Myocyte (in vitro differentiated cells): ENCODE measurements at places on chromosomes 5 and 9.

DNA sequence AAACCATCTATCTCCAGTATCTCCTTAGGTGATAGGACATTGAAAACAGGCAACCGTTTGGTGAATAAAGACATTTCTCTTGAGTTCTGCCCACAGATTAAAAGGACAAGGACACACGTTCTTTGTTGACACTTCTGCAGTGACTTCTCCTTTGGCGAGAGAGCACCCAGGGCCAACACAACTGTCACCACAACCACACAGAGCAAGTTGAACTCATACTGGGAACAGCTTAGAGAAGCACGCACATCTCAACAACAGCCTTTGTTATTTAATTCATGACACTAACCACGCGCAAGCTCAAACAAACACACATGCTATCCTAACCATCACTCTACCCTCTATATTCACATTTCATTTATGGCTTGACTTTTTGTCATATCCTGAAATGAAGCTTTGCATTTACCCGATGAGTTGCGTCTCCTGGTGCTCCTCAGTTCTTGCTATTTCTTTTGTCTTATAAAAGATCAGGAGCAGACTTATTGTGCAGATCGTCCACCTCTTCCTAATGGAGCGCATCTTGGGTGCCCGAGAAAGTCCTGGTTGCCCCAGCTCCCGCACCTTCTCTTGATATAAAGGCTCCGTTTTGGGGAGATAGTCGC lies 543 bp downstream of the ST8SIA4 start:
- DNase-seq: peak; percentile 57

GRCh38 chr5:143101121-143101520 lies 302.4 kb downstream of the NR3C1 start:
- no peak for DNase-seq

DNA sequence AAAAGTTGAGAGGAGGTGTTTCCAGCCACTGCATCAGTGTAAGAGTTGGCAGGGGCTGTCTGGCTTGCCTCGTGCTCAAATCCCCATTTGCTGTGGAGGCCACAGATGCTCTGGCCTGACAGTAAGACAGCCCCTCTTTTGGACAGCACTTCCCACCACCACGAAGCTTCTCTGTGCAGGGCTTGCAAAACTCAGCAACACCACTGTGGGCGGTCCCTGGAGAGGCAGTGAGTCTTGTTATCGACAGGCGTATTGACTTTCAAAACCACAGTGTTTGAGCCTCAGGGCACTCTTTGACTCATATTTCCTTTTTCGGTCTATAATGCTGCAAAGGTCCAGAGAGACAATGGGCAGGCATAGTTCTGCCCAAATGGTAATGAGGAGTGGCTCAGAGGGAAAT lies 539.5 kb downstream of the EBF1 start:
- DNase-seq: peak; percentile 33

DNA sequence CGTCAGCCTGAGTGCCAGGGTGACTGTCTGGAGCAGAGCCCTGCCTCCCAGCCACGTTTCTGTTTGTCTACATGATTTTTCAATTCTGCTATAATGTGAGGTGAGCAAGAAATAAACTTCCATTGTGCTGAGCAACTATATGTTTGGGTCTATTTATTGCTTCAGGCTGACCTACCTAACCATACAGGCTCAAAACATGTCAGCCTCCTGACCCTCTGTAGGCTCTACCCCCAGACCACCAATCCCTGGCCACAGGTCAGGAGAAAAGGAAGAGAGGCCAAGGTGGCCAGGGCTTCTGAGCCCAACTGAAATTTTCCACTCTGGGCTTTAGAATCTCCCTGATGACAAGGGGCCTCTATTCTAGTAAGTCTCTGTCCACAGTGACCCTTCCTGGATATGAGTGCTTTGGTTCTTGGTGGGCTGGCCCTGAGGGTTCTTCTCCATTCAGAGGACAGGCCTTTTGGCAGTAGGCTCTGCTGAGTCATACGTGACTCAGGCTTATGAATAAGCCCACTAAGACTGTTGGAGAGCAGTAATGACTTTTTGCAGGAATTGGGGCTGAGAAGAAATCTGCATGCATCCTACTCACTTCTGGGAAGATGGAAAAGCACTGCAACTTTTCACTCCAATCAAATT lies 117.2 kb upstream of the TBCA start:
- DNase-seq: peak; percentile 83

DNA sequence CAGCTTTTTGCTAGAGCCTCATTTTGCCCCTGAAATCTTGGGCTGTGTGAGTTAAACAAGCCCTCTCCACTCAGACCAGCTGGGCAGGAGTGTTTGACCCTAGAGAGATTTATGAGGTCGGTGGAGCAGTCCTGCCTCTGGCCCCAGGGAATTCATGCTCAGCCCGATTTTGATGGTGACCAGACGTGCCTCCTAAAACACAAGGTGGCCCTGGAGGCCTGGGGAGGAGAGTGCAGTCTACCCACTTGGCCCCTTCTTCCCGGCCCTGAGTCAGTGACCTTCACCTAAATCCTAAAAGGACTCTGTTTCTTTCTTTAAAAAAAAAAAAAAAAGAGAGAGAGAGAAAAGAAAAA lies 86.6 kb upstream of the SAP30L start:
- DNase-seq: no peak

GRCh38 chr9:79164406-79164805 lies 407.4 kb upstream of the TLE4 start:
- DNase-seq: no peak

GRCh38 chr5:132825834-132826391 lies 4.5 kb downstream of the SHROOM1 start:
- DNase-seq: no peak

DNA sequence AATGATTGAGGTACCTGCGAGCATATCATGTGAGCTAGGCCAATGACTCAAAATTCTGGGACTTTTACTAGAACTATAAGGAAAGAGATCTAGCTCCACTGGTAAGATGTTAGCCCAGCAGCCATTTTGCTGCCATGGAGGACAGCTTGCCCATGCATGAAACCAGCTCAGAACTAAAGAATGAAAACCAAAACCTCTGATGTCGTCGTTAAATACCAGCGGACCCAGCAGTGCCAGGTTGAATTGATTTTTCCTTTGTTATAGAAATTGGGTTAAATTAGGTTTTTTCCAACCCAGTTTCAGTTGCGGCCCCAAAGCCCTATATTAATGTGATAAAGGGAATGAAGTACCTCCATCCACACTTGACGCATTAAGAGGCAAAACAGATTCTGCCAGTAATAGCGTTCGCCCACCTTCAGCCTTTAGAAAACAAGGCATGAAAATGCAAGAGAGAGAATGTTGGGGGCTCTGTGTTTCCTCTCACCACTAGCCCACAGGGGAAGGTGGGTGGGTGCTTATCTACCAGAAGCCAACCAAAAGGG lies 5.5 kb upstream of the ITK start:
- DNase-seq: no peak

- no peak for DNase-seq
These were observed 281.4 kb downstream of the CWC27 start for GRCh38 chr5:65050140-65050539.

- no peak for DNase-seq
These were observed 161.8 kb downstream of the AUH start for GRCh38 chr9:91199739-91200497.

- DNase-seq: no peak
These were observed 14.9 kb downstream of the BRD3OS start for GRCh38 chr9:134040176-134040565.

DNA sequence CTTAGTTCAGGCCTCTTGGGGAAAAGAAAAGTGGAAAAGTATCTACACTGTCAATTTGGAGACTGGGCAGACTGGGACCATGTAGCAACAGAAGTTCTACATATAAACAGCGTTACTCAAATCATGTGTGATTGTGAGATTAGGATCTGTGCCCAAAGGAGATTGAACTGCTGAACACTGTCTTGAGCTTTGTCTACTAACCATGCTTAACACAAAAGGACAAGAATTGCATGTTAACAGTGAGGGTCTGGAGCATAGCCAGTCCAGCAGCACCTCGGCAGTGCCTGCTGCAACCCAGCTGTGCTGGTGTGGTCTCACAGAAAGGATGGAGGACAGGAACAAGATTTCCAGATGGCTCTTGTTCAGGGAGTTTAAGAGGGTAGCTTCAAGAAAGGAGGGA lies 5.7 kb downstream of the PAM start:
- peak; percentile 54 for DNase-seq

DNA sequence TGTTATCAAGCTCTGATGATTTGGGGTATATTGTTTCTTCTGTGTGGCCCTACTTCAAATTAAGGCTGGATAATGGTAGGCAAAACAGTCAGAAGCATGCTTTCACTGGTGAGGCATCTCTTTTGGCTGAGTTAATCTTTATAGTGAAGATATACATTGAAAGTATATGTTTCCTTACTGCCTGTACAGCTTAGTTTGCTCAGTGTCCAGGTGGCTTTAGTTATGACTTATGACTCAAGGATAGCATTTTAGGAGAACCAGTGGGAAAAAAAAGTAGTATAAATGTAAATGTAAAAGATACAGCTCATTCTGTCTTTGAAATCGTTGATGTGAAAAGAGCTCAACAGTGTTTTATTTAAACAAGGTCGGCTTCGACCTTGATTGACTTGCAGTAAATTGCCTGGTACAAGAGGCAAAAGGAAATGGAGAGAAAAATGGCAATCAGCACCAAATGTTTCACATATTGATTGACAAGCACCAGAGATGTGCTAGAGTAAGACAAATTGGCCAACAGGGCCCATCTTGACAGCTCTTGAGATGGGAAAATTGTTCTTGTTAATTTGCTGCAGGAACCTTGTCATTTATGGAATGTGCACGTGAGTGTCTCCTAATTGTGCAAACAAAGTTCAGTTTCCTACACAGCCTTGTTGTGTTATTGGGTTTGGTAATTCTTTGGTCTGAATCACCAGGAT lies 447.4 kb upstream of the WWC1 start:
- no peak for DNase-seq

DNA sequence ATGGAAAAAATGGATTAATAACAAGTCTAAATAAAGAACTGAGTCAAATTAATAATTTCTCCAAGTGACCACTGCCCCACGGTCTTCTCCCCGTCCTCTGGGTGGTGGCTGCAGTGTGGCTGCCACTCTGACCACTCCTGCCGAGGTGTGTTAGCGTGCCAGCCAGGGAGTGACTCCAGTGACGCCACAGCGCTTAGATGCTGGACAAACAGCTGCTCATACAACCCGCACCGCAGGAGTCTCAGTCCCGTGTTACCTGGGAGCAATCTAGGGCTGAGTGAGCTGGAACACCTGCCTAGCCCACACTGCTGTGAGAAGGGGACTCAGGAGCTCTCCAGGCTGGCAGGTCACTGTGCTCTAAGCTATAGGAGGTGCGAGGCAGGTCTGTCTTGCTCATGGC lies 10.2 kb downstream of the MAPK9 start:
- no peak for DNase-seq

DNA sequence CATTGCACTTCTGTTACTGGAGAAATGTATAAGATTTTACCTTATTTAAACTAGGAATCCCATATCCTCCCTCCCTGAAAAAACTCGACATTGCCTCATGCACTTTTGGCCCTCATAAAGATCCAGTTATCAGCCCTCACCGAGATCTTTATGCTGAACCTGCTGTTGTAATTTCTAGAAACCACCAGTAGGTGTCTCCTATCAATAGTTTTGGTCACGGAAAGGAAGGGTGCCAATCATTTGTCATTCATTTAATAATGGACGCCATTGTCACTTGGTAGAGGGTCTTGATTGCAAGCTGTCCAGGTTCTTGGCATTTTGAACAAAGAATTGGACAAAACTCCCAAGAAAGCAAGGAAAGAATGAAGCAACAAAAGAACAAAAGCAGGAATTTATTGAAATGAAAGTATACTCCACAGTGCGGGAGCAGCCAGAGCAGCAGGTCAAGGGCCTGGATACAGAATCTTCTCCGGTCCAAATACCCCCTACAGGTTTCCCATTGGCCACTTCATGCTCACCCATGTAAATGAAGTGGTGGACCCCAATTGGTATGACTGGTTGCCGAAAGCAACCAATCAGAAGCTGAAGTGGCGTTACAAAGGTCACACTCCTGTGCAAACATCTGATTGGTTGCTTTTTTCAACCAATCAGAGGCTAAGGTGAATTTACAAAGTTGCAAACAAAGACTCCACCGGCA lies 524.3 kb downstream of the PSAT1 start:
- DNase-seq: peak; percentile 69

GRCh38 chr5:42641336-42642005 lies 115.1 kb upstream of the CCDC152 start:
- no peak for DNase-seq

DNA sequence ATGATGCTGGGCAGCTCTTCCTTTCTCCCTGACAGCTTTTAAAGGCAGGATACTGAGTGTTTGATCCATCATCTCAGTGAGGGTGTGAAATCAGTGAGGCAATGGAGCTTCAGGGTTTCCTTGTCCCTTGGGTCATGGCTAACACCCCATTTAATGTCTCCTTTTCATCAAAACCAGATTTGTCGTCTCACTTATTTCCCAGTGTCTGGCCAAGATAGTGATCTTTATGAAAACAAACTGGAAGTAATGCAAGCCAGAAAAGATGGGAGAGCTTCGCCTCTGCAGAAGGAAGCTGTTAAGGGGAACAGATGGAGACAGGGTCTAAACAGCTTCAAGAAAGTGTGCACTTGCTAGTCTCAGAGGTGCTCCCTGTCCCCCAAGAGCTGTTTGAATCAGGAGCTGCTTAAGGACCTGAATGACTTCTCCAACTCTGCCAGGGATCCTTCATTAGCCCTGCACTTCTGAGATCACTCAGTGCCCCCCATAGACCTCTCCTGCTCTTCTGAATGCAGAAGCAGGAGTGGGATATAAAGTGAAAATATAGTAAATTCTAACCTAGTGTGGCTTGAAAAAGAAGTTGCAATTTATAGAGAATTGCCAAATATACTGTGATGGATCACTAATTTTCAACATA lies 96.1 kb downstream of the F2RL2 start:
- no peak for DNase-seq

- DNase-seq: no peak
These were observed 38.3 kb downstream of the RXRA start for GRCh38 chr9:134364391-134365114.

- DNase-seq: no peak
These were observed 53.2 kb downstream of the TMOD1 start for GRCh38 chr9:97554566-97555075.

GRCh38 chr9:6973762-6974161 lies 216.0 kb downstream of the KDM4C start:
- no peak for DNase-seq

GRCh38 chr5:133841831-133842750 lies 126.3 kb downstream of the C5orf15 start:
- no peak for DNase-seq

GRCh38 chr9:88005240-88005639 lies 30.9 kb upstream of the CDK20 start:
- no peak for DNase-seq

DNA sequence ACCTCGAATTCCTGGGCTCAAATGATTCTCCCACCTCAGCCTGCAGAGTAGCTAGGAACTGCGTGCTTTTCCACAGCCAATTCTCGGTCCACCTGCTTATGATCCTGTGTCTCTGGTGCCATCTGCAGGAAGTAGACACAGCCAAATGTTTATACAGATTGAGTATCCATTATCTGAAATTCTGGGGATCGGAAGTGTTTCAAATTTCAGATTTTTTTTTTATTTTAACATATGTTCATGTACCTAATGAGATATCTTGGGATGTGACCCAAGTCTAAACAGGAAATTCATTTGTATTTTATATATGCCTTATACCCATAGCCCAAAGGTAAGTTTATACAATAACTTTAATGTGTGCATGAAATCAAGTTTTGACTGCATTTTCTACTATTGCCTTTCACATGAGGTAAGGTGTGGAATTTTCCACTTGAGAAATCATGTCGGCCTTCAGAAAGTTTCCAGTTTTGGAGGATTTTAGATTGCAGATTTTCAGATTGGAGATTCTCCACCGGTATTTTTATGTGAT lies 89.5 kb downstream of the ESM1 start:
- peak; percentile 82 for DNase-seq
